ENCODE measurements at places on chromosomes 6 and 20. TPM values are rescaled to one million over a fixed set of nuclear protein-coding genes. Genes with fewer than 3 reads are reported as not detected.

GRCh38 chr20:47849006-47849405 is 63.7 kb upstream of the SULF2 start:
- no peak for DNase-seq

DNA sequence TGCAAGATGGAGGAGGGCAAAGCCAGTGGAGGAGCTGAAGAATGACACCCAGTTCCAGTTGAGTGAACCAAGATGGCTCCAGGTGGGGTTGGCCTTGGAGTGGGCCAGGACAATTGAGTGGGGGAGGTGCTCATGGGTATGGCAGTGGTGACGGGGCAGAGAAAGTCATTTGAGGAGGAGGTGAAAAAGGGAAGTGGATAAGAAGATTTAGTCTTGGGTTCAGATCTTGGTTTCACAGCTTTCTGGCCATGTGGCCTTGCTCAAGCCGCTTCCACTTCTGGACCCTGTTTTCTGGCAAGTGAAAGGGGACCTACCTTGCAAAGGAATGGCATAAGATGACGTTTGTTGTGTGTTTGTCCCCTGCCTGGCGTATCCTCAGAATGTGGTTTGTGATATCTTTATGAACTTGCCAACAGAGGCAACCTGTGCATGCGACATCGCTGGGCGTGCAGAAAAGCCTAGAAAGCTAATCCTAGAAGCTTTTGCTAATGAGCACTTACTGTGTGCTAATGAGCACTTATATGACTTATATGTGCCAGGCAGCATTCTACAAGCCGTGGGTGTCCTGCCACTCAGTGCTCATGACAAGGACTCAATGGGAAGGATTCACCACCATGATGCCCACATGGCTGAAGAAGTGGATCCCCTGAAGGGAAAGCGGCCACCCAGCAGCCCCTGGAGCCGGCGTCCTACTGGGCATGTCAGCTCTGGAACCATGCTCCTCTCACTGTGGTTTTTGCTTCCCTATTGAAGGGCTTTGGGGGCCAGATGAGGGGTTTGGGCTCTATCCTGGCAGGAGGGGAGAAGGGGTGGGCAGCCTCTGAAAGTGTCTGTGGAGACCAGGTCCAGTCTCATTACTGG is 23.6 kb upstream of the STX16 start:
- no peak for DNase-seq

- no peak for DNase-seq
These were observed 32.8 kb upstream of the KCNQ5 start for GRCh38 chr6:72589096-72589495.

- DNase-seq = no peak
These were observed 75.1 kb upstream of the PTPRK start for GRCh38 chr6:128595544-128595943.

GRCh38 chr6:150702675-150703074 is 103.0 kb downstream of the PLEKHG1 start:
- DNase-seq = no peak

- peak; percentile 43 for DNase-seq
These were observed 37.2 kb downstream of the CHMP4B start for GRCh38 chr20:33848391-33848790.

DNA sequence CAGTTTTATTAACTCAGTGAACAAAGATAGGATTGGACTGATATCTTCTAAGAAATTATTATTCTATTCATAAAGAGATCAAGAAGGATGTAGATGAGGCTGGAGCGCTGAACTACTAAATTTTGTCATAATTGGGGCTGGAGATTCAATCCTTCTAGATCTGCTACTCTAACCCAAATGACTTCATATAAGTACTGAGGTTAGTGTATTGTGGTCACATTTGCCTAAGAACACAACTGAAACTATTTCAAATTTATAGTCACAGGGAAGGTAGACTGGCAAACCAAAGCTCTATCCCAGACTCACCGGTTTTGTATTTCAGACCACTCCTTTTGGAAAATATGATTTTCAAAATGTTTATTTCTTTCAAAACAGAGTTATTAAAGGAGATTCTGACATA is 96.7 kb downstream of the BMP5 start:
- no peak for DNase-seq

DNA sequence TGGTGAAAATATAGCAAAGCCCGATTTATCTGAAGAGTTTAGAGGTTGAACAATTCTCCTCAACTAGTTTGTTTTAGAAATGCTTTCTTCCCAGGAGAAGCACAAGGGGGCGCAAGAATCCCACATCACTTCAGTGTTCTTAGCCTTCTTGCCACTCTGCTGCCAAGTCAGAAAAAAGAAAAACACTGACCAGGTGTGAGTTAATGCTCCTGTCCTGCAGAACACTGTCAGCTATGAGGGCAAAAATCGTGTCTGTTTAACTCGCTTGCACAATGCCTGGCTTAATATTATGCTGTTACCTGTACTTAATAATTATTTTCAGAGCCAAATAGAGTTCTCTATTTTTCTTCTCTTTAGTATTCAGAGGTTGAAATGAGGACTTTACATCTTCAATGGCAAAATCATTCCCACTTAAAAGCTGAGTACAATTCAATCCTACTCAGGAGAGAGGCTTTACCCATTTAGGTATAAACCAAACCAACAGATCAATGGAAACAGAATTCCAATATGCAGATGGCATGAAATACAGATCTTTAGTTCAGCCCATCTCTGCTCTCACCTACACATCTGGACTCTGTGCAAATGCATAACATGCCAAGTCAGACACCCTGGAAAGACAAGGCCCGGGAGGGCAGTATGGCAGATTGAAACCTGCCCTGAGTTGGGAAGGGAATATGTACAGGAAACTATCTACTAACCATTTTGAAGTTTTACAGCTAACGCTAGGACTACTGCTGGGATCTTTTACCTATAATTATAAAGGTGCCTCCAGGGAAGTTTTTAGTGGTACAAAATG is 71.4 kb upstream of the TULP1 start:
- no peak for DNase-seq

DNA sequence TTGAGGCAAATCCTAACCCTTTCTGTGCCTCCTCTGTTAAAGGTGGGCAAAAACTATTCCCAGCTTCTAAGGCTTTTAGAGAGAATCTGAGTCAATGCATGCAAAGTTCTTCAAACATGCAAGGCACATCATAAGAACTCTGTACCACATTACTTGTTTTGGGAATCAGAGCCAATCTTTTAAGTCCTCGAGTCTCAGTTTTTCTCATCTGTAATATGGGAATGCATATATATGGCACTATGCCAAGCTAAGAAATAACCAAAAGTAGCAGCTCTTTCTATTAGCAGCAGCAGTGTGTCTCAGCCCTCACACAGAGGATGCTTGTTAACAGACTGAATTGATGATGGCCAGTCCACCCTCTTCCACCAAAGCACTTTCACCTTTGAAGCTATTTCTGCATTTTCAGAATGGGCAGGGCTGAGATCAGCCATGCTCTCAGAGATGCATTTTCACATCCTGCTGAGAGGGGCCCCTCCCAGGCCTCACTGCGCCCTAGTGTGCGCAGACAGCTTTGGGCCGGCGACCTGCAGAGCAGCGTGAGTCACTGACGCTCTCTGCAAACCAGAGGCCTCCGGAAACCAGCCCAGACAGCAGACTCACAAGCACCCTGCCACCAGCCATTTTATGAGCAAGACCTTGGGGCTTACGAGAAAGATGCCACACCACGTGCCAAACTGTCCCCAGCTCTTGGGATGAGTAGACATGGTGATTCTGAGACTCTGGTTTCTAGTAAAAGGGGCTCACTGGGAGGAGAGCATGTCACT is 138.0 kb downstream of the NFATC2 start:
- DNase-seq = peak; percentile 55

- no peak for DNase-seq
These were observed 49.8 kb upstream of the ERVFRD-1 start for GRCh38 chr6:11161031-11161956.

GRCh38 chr20:29742699-29743100 is 1514.8 kb upstream of the DEFB115 start:
- DNase-seq = no peak

- no peak for DNase-seq
These were observed 15.1 kb downstream of the ELOVL2 start for GRCh38 chr6:11028959-11029358.

DNA sequence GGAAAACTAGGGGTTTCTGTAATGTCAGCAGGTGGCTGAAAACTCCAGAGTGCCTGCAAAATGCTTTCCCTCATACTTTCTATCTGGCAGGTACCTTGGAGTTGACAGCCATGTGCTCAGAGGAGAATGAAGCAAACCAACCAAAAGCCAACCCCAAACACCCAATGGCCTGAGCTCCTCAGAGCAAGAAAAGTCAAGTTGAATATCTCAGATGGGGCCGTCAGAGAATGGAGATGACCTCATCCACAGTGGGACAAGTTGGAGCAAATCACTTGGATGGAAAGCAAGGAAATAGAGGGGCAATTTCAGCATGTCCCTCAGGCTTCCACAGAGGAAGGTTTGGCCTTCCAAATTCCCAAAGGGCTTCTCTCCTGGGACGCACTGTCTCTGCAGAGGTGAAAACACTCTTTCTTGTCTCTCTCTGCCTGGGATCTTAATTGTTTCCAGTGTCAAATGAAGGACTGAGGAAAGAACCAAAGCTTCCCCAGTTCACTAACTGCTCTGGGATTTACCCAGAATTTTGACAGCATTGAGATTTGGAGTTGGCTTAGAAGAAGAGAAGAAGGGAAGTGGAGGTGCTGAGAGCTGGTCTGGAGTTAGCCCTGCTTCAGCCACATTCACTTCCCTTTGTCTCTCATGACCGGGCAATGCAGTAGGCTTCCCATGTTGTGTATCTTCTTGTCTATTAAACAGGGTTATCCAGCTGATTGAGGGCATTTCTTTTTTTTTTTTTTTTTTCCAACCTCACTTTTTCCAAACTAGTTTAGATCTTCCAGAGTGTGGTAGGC is 42.2 kb downstream of the PRND start:
- no peak for DNase-seq

- DNase-seq = no peak
These were observed 98.4 kb upstream of the MAN1A1 start for GRCh38 chr6:119447921-119448320.

- no peak for DNase-seq
These were observed 157.8 kb upstream of the TENT5A start for GRCh38 chr6:81909981-81910900.

GRCh38 chr6:148064406-148065134 is 278.1 kb upstream of the SASH1 start:
- no peak for DNase-seq

DNA sequence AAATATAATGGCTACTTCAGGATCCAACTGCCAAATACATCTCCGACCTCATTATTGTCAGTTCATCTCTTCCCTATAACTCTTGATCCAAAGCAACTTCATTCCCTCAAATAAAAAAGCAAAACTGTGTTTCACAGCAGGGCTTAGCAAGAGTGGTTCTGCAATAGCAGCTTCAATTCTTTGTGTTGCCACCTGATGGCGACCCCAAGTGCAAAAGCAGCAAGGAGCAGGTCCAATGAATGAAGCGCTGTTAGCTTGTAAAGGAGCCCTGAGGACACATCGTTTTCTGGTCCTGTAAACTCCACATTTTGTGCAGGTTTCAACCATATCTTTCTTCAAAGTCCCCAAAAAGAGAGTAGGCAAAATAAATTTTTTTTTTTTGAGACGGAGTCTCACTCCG is 19.6 kb downstream of the RTN4IP1 start:
- DNase-seq = no peak

DNA sequence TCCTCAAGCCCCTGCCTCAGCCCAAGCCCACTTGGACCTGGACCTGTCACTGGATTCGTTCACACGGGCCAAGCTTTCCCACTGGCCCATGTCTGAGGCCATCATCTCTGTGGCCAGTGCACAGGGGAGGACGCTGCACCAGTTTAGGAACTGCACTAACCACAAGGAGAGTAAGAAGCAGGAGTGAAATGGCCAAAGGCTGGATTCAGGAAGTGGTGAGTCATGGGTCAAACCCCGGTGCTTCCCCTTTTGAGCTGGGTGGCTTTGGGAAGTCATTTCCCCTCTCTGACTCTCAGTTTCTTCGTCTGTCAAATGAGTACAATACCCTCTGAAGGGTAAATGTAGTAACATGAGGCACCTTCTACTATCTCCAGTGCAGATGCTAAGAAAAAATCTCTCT is 87.9 kb downstream of the CD40 start:
- peak; percentile 83 for DNase-seq

GRCh38 chr6:46255528-46255927 is 84.7 kb upstream of the ENPP5 start:
- DNase-seq = no peak

GRCh38 chr6:51855310-51856082 is 231.9 kb downstream of the PKHD1 start:
- DNase-seq = no peak

DNA sequence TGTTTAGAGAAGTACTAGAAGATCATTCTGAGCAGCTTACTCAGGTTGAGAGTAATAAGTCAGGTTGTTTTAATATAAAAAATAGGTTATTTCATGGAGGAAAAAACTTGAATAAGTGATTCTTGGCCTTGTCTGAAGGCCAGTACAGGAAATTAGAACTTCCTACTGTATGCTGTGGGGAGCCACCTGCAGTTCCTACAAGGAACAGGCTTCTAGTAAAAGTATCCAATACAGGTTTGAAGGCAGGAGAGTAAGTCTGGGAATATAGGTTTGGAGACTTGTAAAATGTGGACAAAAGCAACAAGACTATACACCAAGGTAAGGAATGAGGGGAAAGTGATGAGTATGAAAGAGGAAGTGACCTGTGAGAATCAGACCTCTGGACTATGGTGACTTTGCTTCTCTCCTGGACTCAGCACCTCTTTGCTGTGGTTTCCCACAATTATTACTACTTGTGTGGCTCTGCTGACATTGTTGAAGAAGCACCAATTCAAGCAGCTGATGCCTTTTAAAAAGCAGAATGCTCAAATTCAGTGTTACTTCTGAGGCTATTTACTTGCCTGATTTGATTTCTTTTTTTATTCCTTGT is 278.6 kb downstream of the TBC1D7 start:
- DNase-seq = no peak

GRCh38 chr6:113671421-113671820 is 185.7 kb upstream of the MARCKS start:
- peak; percentile 36 for DNase-seq

GRCh38 chr6:35492258-35492973 is 4.5 kb downstream of the TEAD3 start:
- no peak for DNase-seq

- no peak for DNase-seq
These were observed 120.6 kb upstream of the TMEM181 start for GRCh38 chr6:158439255-158439654.

Gene SLC22A16
- total RNA-seq = not detected

Gene CST7
- 15.0 TPM for total RNA-seq

Gene CALHM4
- total RNA-seq = not detected

Gene ASIP
- total RNA-seq = 0.54 TPM

Gene TRIM15
- total RNA-seq = 1.0 TPM

Gene RFX6
- total RNA-seq = not detected

Gene FOXO3
- 62.1 TPM for total RNA-seq

Gene SLC32A1
- total RNA-seq = not detected

Gene HNF4A
- total RNA-seq = not detected

Gene RSPO4
- total RNA-seq = 11.2 TPM

Measured in upper lobe of left lung (tissue), 6 donors.